ENCODE measurements at places on chromosomes 1 and 21.

GRCh38 chr1:231020816-231021215 is 19.2 kb downstream of the FAM89A start:
- no peak for ATAC-seq

- ATAC-seq, result no peak
Observed at GRCh38 chr21:18334066-18334465, 69.5 kb downstream of the TMPRSS15 start.

DNA sequence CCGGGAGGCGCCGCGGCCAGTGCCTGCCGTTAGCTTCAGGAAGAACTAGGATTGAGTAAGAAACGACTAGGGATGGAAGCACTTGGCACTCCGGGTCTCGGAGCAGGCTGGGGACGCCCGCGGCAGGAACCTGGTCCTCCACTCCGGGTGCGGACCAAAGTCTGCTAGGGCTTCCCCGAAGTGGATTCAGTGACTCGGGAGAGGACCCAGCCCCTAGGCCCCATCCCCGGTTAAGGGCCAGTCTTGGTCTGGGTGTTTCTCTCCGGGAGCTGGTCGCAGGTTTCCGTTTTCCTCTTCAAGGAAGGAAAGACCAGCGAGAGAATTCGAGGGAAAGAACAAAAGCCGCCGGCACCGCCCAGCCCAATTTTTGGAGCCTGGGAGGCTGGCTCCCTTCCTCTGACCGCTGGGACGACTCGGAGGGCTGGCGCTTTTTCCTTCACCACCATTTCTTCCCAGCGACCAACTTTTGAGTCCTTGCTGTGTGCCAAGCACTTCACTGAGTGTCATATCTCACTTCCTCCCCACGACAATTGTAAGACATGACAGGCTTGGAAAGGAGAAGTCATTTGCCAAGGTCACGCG is 16.8 kb upstream of the STMN1 start:
- ATAC-seq, result no peak

GRCh38 chr1:225409051-225409450 is 18.8 kb downstream of the LBR start:
- ATAC-seq, result no peak

Data from activated CD4-positive, CD25-positive, alpha-beta regulatory T cell treated with anti-CD3 and anti-CD28 coated beads, Interleukin-2, amount 50 U/mL, for 24 hours (primary cell).